ENCODE measurements at places on chromosomes 1 and 21.
A peak's percentile ranks its signal among the peaks of the same experiment; 100 is the strongest.

DNA sequence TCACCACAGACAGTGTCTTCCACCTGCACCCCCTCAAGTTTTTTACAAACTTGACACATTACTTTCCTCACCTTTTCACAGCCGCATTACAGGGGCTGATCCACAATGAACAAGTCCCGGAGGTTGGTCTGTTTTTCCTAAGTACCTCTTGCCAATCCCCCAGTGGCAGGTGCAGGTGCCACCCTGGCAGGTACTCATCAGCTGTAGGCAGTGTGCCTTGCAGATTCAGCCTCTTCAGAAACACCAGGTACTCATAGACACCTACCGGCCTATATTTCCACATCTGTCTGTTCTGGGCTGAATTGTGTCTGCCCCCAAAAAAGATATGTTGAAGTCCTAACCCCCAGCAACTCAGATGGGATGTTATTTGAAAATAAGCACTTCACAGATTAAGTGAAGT is 81.4 kb upstream of the CNIH3 start:
- DNase-seq = no peak

DNA sequence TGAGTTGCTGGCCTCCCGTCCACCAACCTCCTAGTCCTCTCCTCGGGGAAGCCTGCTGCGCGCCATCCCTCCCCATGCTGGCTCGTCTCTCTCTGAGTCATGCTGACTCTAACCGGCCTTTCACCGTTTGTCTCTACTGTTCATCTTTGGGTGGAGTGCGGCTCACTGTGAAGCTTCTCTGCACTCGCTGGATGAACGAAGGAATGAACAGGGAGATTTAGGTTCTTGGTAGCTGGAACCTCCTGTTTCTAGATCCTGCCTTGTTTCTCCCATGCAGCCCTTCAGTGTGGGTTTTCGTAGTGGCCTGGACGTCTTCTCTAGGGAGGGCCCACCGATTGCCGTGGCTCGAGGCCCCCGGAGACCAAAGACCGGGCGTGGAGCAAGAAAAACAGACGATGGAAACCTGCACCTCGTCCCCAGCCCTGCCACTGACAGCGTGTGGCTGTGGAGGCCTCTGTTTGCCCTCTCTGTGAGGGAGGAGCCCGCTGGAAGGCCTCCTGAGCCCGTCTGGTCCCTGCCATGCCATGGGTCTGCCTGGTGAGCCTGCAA is 227.6 kb upstream of the C1orf174 start:
- no peak for DNase-seq

GRCh38 chr21:16983420-16983819 is 529.4 kb upstream of the CXADR start:
- DNase-seq = no peak

DNA sequence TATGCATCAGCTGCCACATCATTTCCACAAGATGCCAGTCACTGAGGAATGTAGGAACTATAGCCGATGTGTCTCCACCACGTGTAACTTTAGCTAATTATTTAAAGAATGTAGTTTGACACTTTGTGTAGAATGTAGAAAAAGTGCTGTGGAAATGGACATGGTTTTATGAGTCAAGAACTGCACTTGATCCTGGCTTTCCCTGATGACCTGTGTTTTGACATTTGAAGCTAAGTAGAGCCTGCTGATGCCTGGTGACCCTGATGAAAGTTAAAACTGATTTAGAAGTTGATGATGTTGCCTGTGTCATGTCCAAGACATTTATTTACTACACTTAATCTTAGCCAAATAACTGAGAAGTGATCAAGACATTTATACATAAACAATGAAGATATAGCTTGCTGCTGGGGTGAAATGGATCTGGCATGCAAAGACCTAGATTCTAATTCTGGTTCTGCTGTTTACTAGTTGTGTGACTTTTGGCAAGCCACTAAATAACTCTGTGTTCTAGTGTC is 4.4 kb upstream of the OSBPL9 start:
- no peak for DNase-seq

DNA sequence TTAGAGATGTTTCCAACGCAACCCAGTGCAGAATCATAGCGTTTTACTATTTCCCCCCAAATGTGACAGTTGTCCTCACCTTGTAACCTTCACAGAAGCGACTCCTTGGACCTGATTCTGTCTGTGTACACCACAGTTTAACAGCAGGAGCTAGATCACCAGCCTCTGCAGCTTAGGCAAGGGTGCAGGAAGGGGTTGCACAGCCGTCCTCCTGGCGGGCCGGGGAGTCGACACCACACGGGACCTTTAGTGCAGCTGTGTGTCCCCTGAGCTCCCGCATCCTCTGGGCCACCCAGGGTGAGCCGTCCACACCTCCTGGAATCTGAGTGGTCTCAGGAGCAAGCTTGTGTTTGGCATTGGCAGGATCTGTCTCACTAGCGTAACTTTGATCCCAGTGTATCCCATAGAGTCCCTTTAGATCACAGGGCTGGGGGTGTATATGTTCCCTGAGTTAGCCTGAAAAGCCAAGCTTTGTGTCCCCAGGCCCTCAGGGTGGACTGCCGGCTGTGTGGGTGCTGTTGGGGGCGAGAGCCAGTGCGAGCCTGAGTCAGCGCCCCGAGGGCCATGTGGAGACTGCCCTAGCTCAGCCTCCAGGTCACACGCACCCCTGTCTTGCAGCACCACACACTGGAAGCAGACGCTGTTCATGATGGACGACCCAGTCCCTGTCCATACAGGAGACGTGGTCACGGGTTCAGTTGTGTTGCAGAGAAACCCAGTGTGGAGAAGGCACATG is 27.5 kb downstream of the PRMT2 start:
- DNase-seq = no peak

DNA sequence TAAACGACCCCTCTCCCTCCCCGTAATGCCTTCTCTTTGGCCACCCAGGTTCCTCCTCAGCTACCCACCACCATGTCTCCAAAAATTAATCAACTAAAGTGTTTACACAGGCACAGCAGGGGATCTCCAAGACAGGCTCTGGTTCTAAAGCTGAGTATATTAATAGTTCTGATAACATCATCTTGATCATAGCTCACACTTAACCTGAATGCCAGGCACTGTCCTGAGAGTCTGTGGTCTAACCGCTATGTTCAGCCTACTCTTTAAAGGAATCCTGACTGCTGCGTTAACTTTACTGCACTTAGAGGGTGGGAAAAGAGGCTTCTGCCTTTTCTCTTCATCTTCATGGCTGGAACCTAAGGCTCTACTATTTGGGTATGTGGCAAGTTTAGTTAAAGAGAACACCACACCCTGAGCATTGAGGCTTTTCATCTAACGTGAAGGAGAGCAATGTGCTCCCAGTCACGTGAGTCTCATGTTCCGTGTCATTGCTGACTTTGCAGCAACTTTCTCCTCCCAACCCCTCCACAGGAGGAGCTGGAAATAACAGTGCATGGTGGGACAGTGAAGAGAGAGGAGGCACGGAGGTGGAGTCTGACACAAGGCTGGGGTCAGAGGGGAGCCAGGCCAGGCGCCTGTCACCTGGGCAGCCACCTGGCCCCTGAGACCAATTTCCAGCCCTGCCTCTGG is 86.4 kb downstream of the FAM78B start:
- DNase-seq = peak; percentile 5

- peak; percentile 30 for DNase-seq
Measured at GRCh38 chr1:71304125-71304524, 223.3 kb upstream of the ZRANB2 start.

DNA sequence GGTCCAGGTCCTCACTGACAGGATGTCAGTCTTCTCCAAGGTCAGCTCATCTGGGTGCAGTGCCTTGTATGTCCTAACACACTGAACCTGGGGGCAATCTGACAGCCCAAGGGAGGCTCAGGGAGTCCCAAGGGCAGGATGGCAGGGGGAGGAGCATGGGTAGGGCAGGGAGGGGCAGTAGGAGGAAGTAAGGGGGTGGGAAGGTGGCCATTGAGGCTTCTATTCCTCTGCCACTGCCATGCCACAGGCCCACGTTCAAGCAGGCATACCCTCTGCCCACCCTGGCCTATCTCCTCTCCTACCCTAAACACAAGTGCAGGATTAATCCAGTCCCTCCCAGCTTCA is 13.3 kb downstream of the ARHGEF19 start:
- no peak for DNase-seq

DNA sequence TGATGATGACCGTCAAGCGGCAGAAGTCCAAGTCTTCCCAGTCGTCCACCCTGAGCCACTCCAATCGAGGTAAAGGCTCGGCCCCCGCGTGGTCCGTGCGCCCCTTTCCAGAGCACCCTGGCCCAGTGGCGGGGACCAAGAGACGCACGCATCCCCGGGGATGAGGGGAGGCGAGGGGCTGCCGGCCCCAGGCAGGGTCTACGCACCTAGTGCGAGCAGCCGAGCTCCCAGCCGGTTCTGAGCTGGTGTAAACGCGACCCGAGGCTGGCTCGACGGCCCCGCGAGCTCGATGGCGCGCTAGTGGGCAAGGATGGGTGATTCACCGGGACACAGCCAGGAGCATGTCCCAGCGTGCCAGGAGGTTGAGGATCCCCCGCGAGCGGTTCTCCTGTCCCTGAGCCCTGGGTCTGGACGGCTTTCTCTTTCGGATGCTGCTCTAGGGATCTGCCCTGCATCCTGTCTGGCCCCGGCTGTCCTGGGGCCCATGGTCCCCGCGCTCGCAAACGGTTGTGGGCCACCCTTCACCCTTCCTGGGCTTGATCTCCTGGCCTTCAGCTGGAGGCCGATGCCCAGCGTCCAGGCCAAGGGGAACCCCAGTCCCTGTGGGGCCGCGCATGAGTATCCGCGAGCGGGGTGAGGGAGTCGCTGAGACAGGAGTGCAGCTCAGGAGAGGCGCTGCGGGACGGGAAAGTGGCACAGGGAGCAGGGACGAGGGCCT is 689 bp downstream of the PKP1 start:
- no peak for DNase-seq

DNA sequence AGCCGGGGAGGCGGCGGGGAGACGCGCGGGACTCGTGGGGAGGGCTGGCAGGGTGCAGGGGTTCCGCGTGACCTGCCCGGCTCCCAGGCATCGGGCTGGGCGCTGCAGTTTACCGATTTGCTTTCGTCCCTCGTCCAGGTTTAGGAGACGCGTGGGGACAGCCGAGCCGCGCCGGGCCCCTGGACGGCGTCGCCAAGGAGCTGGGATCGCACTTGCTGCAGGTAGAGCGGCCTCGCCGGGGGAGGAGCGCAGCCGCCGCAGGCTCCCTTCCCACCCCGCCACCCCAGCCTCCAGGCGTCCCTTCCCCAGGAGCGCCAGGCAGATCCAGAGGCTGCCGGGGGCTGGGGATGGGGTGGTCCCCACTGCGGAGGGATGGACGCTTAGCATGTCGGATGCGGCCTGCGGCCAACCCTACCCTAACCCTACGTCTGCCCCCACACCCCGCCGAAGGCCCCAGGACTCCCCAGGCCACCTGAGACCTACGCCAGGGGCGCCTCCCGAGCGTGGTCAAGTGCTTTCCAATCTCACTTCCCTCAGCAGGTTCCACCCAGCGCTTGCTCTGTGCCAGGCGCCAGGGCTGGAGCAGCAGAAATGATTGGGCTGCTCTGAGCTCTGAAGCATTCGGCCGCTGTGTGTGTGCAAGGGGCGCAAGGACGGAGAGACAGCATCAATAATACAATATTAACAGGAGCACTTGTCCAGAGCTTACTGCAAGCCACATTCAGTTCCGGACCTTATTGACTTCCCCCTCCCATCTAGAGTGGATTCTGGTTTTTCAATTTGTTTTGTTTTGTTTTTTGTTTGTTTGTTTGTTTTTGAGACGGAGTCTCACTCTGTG is 10.3 kb downstream of the SIM2 start:
- no peak for DNase-seq

- DNase-seq = no peak
Measured at GRCh38 chr1:184472136-184472535, 85.3 kb downstream of the C1orf21 start.

DNA sequence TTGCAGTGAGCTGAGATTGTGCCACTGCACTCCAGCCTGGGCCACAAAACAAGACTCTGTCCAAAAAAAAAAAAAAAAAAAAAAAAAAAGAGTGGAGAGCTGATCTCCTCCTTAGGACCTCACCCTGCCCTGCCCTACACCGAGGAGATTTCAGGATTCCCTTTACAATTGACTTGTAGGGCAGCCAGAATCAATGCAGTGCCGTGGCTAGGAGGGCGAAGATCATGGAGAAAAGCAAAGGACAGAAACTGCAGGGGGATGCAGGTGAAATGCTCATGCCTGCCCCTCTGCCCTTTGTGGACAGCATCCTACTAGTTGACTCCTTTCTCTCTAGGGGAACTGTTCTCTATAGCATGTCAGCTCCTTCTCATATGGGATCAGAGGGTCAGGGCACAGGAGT is 9.6 kb downstream of the FHAD1 start:
- DNase-seq = no peak
